ENCODE measurements at places on chromosomes 6 and 20.

GRCh38 chr6:31575335-31575901 lies at the start of gene TNF:
TNF (plus strand) TSS chr6:31575565; CDS start chr6:31575742, 177 bp downstream.
- DNase-seq = no peak

DNA sequence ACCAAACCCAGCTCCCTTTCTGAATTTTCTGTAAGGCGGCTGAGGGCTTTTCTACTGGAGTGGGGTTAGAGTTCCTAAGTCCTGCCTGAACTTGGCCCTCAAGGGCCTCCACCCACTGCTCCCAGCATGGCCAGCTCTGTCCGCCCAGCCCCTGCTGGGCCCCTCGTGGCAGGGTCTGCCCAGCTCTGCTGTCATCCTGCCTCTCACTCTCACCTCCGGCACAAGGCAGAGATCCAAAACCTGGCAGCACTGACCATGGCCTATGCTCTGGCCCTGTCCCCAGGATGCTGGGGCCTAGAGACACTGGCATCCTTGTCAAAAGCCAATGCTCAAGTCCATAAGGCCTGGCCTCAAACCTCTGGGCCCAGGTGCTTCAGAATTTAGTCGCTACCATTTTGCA lies 61.1 kb downstream of the TAF4 start:
- DNase-seq = no peak

DNA sequence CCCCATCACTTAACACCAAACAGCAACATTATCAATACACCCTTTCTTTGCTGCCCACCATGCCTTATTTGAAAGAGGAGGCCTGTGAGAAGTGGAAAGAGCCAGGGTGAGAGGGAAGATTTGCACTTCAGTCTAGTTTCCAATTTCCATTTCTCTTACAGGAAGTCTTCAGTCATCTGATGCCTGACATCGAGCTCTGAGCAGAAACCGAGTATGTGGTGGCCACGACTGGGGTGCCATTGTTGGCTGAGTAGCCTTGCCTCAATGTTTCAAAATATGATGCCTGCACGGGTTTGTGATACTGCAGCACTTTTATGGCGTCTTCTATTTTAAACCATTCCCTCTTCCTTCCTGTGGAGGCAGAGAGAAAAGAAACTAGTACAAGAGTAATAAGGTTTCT lies 39.8 kb upstream of the SMIM29 start:
- no peak for DNase-seq

- DNase-seq = no peak
Observed at GRCh38 chr6:288866-289265, 3.4 kb upstream of the DUSP22 start.

DNA sequence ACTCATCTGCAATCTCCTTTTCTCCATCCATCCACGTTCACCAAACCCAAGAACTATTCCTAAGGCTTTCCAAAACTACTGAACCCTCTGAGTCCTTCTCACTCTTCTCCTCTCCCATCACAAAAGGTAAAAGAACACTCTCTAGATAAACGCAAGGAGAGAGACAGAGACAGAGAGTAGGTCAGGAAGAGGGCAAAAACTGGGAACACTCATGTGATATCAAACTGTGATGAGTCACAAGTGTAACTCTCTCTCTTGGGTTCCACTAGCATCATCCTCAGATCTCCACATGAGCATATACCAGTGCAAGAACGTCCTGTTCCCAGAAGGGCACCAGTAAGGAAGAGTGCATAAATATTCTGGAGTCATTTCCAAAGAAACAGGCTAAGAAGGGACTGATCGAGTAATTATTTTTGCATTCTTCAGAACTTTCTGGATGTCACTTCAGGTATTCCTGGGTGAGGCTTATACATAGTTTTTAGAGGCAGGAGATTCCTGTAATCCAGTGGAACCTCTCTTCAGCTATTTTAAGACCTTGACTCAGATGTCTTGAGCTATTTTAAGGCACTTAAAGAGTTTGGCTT lies 47.3 kb upstream of the STXBP5 start:
- DNase-seq = no peak

GRCh38 chr6:40798069-40798770 lies 211.1 kb upstream of the LRFN2 start:
- no peak for DNase-seq

GRCh38 chr6:70651326-70651905 lies 16.3 kb upstream of the SMAP1 start:
- no peak for DNase-seq
